ENCODE measurements at places on chromosomes 5 and 9. TPM values are rescaled to one million over a fixed set of nuclear protein-coding genes. Genes with fewer than 3 reads are reported as not detected.

DNA sequence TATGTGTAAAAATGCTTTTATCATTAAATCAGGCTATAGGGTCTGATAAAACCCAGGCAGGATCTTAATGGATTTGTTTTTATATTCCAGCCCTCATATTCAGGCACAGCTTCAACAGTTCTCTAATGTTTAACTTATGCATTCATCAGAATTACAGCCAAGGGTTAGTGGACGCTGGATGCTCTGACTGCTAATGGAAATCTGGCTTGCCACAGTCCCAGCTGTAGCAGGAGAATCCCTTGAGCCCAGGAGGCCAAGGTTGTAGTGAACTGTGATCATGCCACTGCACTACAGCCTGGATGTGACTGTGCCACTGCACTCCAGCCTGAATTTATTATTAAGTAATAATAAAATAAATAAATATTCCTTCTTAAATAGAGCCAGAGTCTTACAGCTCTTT, 98.0 kb downstream of the SLC25A46 start:
- no peak for DNase-seq
- no peak overlapping the region for H3K4me3 ChIP-seq
- H3K27me3 ChIP-seq: no peaks in the 10 kb centered on the region
- H3K4me1 ChIP-seq: no peaks in the 10 kb centered on the region
- no peaks in the 10 kb centered on the region for H3K36me3 ChIP-seq

- no peaks in the 10 kb centered on the region for H3K36me3 ChIP-seq
- no peak overlapping the region for H3K4me3 ChIP-seq
- H3K4me1 ChIP-seq: peaks cover 2% of the 10 kb centered on the region
- no peaks in the 10 kb centered on the region for H3K27me3 ChIP-seq
Measured at GRCh38 chr5:60340326-60340725, 359.6 kb downstream of the DEPDC1B start.

DNA sequence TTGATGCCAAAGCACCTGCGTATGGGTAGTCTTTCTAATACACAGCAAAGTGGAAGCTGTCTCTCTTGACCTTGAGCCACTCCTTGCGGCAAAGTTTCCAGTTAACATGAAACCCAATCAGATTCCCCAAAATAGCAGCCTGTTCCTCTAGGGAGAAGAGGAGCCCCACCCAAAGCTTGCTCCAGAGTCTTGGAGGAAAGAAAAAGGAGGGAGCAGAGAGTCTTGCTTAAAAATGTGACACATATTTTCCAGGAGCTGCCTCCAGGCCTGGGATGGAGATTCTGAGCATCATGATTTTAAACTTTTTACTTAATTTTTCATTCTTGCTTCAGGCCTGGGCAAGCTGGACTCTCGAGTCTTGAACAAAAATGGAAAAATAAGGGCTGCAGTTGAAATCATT, 223.5 kb upstream of the TNC start:
- H3K27ac ChIP-seq: no peak overlapping the region
- no peak for DNase-seq
- no peak overlapping the region for H3K4me3 ChIP-seq
- H3K4me1 ChIP-seq: peaks cover 1% of the 10 kb centered on the region
- H3K27me3 ChIP-seq: no peaks in the 10 kb centered on the region
- no peaks in the 10 kb centered on the region for H3K36me3 ChIP-seq

DNA sequence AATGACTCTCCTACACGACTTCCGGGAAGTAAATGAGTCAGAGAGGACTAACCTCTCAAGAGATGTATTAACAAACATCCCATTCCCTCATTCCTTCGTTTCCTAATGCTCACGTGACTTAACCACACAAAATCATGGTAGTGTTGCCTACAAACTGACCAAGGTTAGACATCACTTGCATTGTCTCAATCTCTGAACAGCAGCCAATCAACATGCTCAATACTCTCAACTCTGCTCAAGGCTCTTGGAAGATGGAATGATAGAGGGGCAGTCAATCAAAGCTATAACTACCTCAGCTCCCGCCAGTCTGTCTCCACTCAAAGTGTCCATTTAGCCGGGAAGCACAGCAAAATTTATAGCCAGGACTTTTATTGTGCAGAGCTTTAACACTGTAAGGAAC, 143.8 kb upstream of the PIK3R1 start:
- DNase-seq: no peak
- H3K4me1 ChIP-seq: peaks cover 2% of the 10 kb centered on the region
- H3K27me3 ChIP-seq: no peaks in the 10 kb centered on the region
- no peak overlapping the region for H3K27ac ChIP-seq
- no peaks in the 10 kb centered on the region for H3K36me3 ChIP-seq

DNA sequence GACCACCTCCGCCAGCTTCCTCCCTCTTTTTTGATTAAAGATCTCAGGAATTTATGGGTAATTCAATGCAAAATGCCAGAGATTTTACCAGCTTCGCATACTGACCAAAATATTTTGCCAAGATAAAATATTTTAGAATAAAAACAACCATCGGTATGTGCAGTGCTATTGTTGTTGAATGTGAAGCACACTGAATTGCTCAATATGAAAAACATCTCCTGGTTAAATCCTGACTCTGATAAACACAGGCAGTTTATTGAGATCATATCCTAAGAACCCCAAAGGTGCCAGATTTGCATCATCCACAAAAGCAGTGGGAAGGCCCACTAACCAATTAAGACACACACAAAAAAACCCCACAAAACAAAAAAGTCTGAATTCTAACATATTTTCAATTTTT, 202.4 kb downstream of the GLIS3 start:
- peak overlapping the region; percentile 60 for H3K27ac ChIP-seq
- DNase-seq: no peak
- H3K36me3 ChIP-seq: no peaks in the 10 kb centered on the region
- H3K4me1 ChIP-seq: peaks cover 18% of the 10 kb centered on the region
- H3K27me3 ChIP-seq: no peaks in the 10 kb centered on the region

Gene RORB
- total RNA-seq: 1.0 TPM

Gene LRRC8A
- total RNA-seq: 33.6 TPM

Gene PDE6A
- 0.05 TPM for total RNA-seq

Gene RAPGEF1
- total RNA-seq: 37.2 TPM

- H3K4me3 ChIP-seq: no peak overlapping the region
- H3K4me1 ChIP-seq: no peaks in the 10 kb centered on the region
- no peaks in the 10 kb centered on the region for H3K27me3 ChIP-seq
- DNase-seq: no peak
Measured at GRCh38 chr9:91991721-91992341, 41.8 kb upstream of the ROR2 start.

GRCh38 chr5:176837707-176838115, 27.4 kb downstream of the UNC5A start:
- no peaks in the 10 kb centered on the region for H3K4me1 ChIP-seq
- peak; percentile 93 for DNase-seq
- no peaks in the 10 kb centered on the region for H3K27me3 ChIP-seq

Gene ANKRD31
- 0.13 TPM for total RNA-seq

Gene OTP
- total RNA-seq: not detected

DNA sequence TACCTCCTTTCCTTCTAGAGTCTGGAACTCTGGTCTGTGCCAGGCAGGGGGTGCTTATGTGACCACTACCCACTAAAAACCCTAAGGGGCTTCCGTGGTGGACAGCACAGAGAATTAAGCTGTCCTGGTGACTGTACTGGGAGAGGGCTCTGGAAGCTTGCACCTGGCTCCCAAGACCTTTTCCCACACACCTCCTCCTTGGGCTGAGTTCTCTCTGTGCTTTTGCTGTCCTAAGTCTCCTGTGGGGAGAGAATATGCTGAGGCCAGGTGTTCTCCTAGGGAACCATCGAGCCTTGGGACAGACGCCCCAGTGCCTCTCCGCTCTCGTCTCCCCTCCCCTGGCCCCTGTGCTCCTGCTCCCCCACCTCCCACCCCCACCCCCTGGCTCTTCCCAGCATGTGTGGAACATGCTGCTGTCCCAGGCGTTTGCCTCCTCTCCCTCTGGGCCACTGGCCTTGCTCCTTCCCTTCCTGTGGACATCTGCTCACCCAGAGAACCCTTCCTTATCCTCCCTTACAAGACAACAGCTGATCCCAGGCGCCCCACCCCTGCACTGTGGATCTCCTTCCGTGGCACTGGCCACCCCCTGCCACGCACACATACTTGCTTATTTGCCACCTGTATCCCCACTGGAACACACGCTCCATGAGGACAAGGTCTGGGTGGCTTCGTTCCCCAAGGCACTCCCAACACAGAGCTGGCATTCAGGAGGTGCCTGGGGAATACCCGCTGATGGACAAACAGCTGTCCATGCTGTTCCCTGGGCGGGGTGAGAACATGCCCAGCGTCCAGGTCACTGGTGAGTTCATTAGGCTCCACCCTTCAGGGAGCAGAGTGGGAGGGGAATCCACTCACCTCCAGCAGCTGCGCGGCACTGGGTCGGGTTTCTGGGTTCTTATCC, 83.0 kb downstream of the STK10 start:
- peaks cover 2% of the 10 kb centered on the region for H3K4me1 ChIP-seq
- H3K4me3 ChIP-seq: no peak overlapping the region
- H3K27me3 ChIP-seq: no peaks in the 10 kb centered on the region
- no peak for DNase-seq
- no peaks in the 10 kb centered on the region for H3K36me3 ChIP-seq

DNA sequence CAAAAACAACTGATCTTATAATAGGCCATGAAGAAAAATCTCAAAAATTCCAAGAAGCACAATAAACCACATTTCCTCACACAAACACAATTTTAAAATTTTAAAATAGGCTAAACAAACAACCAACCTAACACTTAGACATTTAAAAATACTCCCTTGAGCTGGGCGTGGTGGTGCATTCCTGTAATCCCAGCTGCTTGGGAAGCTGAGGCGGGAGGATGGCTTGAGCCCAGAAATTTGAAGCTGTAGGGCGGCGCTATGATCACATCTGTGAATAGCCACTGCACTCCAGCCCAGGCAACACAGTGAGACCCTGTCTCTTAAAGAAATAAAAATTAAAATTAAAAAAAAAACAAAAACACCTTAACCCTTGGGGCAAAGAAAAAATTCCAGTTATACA, 36.9 kb upstream of the TESK1 start:
- peaks cover 3% of the 10 kb centered on the region for H3K4me1 ChIP-seq
- DNase-seq: no peak
- H3K36me3 ChIP-seq: no peaks in the 10 kb centered on the region

DNA sequence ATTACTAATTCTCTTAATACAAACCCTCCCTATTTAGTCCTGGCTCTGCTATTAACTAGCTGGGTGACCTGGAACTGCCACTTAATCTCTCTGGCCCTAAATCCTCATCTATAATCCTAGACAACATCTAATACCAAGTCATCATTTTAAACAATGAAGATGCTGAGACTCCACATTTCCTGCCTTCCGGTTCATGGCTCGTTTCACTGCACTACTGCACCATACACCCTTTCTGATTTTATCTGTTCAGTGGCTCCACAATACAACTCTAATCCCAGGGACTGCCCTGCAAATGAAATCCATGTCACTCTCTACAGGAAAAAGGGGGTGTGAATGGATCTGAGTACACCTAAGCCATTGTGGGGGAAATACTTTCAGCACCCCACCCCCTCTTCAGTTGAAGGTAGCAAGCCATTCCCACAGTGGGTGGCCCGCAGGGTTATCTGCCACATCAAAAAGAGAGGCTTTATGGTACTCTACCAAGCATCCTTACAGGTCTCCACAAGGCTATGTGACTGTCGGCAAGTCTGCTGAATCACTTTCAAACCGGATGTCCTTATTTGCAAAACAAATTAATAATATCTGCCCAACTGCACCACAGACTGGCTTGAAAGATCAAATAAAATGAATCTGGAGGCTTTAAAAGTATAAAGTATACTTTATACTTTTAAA, 89.5 kb downstream of the EPB41L4A start:
- H3K27ac ChIP-seq: no peak overlapping the region
- H3K4me3 ChIP-seq: no peak overlapping the region
- H3K36me3 ChIP-seq: no peaks in the 10 kb centered on the region
- DNase-seq: no peak
- H3K4me1 ChIP-seq: no peaks in the 10 kb centered on the region
- no peaks in the 10 kb centered on the region for H3K27me3 ChIP-seq

Gene SAPCD2
- total RNA-seq: not detected

DNA sequence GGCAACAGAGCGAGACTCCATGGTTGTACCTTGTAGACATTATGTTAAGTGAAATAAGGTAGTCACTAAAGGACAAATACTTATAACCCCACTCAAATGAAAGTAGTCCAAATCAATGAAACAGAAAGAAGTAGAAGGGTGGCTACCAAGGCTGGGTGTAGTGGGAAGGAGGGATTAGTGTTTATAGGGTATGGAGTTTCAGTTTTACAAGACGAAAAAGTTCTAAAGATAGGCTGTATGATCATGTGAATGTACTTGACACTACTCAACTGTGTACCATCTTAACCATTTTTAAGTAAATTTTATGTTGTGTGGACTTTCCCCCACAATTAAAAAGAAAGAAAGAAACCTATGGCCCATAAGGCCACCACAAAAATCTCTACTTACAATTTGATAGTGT, 32.2 kb downstream of the ALDH7A1 start:
- no peaks in the 10 kb centered on the region for H3K36me3 ChIP-seq
- DNase-seq: no peak
- H3K4me3 ChIP-seq: no peak overlapping the region
- H3K4me1 ChIP-seq: peaks cover 2% of the 10 kb centered on the region
- no peaks in the 10 kb centered on the region for H3K27me3 ChIP-seq
- no peak overlapping the region for H3K27ac ChIP-seq

DNA sequence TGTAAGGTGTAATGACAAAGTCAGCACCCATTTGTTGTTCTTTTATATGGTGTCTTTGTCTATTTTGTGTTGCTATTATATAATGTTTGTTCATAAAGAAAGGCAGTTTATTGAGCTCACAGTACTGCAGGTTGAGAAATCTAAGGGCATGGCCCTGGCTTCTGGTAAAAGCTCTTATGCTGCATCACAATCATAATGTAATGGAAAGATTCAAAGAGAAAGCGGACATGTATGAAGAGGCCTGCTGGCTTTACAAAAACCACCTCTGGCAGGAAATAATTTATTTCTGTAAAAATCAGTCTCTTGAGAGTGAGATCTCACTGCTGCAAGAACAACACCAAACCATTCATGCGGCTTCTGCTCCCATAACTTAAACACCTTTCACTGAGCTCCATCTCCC, 746.7 kb upstream of the FAM174A start:
- H3K4me1 ChIP-seq: no peaks in the 10 kb centered on the region
- no peak for DNase-seq
- no peak overlapping the region for H3K27ac ChIP-seq
- H3K4me3 ChIP-seq: no peak overlapping the region
- no peaks in the 10 kb centered on the region for H3K36me3 ChIP-seq

- no peak overlapping the region for H3K27ac ChIP-seq
- H3K27me3 ChIP-seq: no peaks in the 10 kb centered on the region
- H3K36me3 ChIP-seq: no peaks in the 10 kb centered on the region
- H3K4me3 ChIP-seq: no peak overlapping the region
Measured at GRCh38 chr9:133004999-133005760, 25.6 kb upstream of the GTF3C5 start.

All from ovary (tissue), 10 donors.